ENCODE measurements at places on chromosomes 16 and 17.

DNA sequence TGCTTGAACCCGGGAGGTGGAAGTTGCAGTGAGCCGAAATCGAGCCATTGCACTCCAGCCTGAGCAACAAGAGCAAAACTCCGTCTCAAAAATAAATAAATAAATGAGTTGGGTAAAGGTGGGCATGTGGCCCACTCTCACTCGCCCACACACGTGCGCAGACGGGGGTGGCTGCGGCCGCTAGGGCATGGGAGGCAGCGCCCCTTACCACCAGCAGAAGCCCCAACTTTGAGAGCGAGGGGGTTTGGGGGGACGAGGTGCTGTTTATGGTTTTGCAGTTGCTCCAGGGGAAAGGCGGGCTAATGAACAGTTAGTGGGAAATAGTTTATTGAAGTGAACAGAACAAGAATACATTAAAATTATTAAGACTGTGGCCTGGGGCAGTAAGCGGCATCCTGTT is 14.9 kb upstream of the RBFOX3 start:
- DNase-seq, result no peak

DNA sequence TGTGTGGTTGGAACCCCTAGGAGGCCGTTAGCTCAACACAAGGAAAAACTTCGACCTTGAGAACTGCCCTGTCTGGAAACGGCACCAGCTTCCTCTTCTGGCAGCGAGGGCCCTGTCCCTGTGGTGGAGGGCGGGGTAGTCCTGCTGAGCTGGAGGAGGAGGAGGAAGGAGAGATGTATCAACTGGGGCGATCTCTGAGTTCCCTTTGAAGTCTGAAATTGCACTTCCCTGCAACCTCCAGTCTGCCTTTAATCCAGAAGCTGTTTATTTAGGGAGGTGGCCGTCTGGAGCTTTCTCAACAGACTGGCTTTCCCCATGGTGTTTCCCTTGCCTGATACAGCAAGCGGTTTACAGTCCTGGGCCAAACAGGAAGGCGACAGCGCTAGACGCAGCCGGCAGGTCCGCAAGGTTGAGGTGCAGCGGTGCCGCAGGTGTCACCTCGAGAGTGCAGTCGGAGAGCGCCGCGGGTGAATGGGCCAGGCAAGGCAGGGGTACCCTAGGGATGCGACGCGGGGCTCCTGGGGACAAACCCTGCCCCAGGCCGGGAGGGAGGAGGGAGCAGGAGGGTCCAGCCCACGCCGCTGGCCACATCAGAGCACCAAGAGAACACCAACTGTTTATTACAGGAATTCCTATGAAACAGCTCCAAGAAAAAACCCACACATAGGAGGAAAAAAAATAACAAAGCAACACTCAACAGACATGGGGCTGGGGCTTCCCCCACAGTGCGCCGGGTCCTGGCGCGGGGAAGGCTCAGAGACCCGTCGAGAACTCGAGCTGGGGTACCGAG is 11.4 kb upstream of the MRPS23 start:
- no peak for DNase-seq

GRCh38 chr16:81716478-81717225 is 62.4 kb upstream of the PLCG2 start:
- no peak for DNase-seq

- no peak for DNase-seq
Observed at GRCh38 chr17:60510031-60510430, 16.0 kb downstream of the APPBP2 start.

DNA sequence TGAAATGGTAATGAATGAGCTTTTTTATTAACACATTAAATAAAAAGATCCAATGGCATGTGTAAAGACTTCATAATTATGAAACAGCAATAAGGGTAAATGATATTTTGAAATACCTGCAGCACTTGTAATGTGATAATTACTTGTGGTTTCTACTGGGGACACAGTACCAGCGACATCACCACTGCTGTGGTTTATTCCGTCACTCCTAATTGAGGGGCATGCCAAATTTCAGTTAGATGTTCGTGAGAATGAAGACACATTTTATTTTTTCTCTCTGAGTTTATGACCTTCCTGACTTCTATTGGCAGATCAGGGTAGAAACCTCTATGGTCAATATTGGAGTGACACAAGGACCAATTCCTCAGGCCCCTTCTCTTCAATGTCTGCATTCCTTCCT is 131.9 kb upstream of the XYLT1 start:
- DNase-seq, result no peak

GRCh38 chr17:74053712-74054078 is 149.8 kb upstream of the RPL38 start:
- DNase-seq, result no peak
